ENCODE measurements at places on chromosomes 4 and X. TPM values are rescaled to one million over a fixed set of nuclear protein-coding genes. Genes with fewer than 3 reads are reported as not detected.

Gene ZNF185
- total RNA-seq, result 14.0 TPM

Gene RBPJ
- 105 TPM for total RNA-seq

Gene CEP135
- total RNA-seq, result 40.4 TPM

Gene PNMA6F
- not detected for total RNA-seq

Gene F11
- total RNA-seq, result not detected

Gene POU3F4
- not detected for total RNA-seq

DNA sequence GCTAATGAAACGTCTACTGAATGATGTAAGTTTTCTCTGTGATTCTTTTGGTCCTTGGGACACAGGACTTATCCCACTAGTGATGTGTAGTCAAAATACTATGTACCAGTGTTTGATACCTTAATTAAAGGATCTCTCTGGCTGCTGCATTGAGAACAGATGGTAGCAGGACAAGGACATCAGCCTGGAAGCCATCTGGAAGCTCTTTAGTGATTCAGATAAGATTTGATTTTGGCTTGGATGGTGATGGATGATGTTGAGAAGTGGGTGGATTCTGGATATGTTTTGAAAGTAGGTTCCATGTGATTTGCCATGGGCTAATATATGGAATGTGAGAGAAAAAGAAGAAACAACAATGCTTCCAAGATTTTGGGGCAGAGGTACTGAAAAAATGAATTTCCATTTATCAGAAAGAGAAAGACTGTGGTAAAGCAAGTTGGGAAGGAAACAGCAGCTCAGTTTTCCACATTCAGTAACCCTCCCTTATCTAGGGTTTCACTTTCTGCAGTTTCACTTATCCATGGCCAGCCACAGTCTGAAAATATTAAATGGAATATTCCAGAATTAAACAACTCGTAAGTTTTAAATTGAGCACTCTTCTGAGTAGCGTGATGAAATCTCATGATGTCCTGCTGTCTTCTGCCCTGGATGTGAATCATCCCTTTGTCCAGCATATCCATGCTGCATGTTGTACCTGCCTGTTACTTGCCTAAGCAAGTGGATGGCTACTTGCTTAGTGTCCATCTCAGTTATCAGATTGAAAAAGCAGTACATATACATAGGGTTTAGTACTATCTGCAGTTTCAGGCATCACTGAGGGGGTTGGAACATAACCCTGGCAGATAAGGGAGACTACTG, 15.6 kb downstream of the CD38 start:
- H3K4me3 ChIP-seq, result no peak overlapping the region
- DNase-seq, result no peak
- no peaks in the 10 kb centered on the region for H3K36me3 ChIP-seq
- H3K27ac ChIP-seq, result no peak overlapping the region

- H3K4me1 ChIP-seq, result no peaks in the 10 kb centered on the region
- peak; percentile 71 for DNase-seq
- H3K4me3 ChIP-seq, result no peak overlapping the region
- H3K27me3 ChIP-seq, result no peaks in the 10 kb centered on the region
- H3K27ac ChIP-seq, result no peak overlapping the region
Observed at GRCh38 chr4:151117371-151117962, 18.0 kb downstream of the RPS3A start.

GRCh38 chr4:154078504-154079350, 289.8 kb upstream of the SFRP2 start:
- H3K27ac ChIP-seq, result no peak overlapping the region
- no peaks in the 10 kb centered on the region for H3K36me3 ChIP-seq
- no peaks in the 10 kb centered on the region for H3K4me1 ChIP-seq

DNA sequence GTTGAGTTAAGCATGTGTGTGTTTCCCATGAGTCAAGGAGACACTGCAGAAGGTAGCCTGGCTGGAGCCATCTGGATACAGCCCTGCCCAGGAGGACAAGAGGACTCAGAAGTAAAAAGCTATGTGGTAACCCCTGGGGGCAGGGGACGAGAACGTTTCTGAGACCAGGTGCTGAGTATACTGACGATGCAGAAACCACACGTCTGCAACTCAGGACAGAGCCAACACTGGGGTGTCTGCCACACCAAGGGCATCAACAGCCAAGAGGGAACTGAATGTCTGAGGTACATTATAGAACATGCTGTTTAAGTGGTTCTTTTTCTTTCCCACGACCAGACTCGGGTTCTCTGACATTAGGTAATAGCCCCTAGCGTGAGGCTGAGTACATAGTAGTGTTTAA, 94.1 kb upstream of the GPR34 start:
- no peaks in the 10 kb centered on the region for H3K27me3 ChIP-seq
- no peak overlapping the region for H3K4me3 ChIP-seq
- no peaks in the 10 kb centered on the region for H3K36me3 ChIP-seq
- no peak overlapping the region for H3K27ac ChIP-seq
- peaks cover 4% of the 10 kb centered on the region for H3K4me1 ChIP-seq

- peaks cover 63% of the 10 kb centered on the region for H3K27me3 ChIP-seq
- no peak for DNase-seq
- H3K4me1 ChIP-seq, result peaks cover 8% of the 10 kb centered on the region
Observed at GRCh38 chr4:8581094-8581861, 1.1 kb downstream of the GPR78 start.

DNA sequence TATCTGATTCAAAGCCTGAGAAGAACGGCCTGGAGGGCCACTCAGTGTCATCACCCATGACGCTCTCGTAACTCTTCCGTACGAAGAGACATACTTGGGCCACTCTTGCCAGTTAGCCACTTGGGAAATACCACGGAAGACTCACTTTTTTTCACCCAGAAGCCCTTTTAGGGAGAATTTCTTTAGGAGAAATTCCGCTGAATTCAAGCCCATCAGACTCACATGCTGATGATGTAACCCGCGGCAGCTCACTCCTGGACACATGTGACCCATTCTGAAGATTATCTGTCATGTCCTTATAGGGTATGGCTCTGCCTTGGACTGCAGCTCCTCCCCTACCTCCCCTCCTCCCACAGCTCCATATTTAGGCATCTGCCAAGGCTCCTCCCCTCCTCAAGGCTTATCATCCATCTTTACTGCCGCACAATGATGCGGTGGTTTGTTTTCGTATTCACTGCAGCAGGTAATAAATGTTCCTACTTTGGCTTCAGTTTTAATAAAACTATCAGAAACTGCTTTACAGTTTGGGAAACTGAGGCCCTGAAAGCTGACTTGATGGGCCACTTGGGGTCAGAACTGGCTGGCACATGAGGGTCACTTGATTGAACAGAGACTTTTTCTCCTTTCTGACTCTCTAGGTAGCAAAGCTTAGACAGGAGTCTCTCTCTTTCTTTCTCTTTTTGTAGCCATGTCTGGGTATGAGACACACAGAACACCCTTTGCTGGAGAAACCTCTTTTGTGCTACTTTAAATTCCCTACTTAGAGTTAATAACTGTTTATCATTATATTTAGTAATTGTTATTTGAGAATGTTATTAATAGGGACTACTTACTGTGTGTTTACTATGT, 42.1 kb downstream of the RHOH start:
- no peak overlapping the region for H3K4me3 ChIP-seq
- no peaks in the 10 kb centered on the region for H3K4me1 ChIP-seq
- no peaks in the 10 kb centered on the region for H3K36me3 ChIP-seq
- H3K27ac ChIP-seq, result no peak overlapping the region
- DNase-seq, result no peak
- H3K27me3 ChIP-seq, result no peaks in the 10 kb centered on the region

- no peak overlapping the region for H3K4me3 ChIP-seq
- H3K27me3 ChIP-seq, result no peaks in the 10 kb centered on the region
- no peaks in the 10 kb centered on the region for H3K4me1 ChIP-seq
- no peaks in the 10 kb centered on the region for H3K36me3 ChIP-seq
- DNase-seq, result no peak
Observed at GRCh38 chr4:30757357-30757756, 37.2 kb downstream of the PCDH7 start.

GRCh38 chrX:44261286-44261685, 82.2 kb downstream of the EFHC2 start:
- no peak for DNase-seq
- no peaks in the 10 kb centered on the region for H3K4me1 ChIP-seq
- no peaks in the 10 kb centered on the region for H3K27me3 ChIP-seq
- no peak overlapping the region for H3K4me3 ChIP-seq

- peak; percentile 81 for DNase-seq
- no peak overlapping the region for H3K4me3 ChIP-seq
- no peaks in the 10 kb centered on the region for H3K36me3 ChIP-seq
- no peaks in the 10 kb centered on the region for H3K4me1 ChIP-seq
Observed at GRCh38 chr4:21476757-21477156, 471.8 kb downstream of the KCNIP4 start.

- no peak overlapping the region for H3K27ac ChIP-seq
- no peak overlapping the region for H3K4me3 ChIP-seq
Observed at GRCh38 chrX:19799319-19800182, 87.8 kb downstream of the SH3KBP1 start.

DNA sequence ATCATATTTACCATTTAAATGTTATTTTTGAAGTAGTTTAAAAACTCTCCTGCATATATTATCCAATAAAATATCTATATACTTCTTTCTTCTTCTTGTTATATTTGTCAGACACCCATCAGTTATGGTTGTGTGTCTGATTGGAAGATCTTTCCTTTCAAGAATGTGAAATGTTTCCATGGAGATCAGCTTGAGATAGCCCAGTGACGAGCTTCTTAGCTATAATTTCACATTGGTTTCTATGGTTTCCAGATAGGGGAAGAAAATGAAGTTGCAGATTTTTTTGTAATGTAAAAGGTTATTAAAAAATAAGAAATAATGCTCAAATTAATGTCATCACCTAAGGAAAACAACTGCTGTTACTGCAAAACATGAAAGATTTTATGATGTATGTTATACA, 189.0 kb downstream of the COX7B2 start:
- no peaks in the 10 kb centered on the region for H3K27me3 ChIP-seq
- H3K4me1 ChIP-seq, result no peaks in the 10 kb centered on the region
- no peak for DNase-seq
- H3K4me3 ChIP-seq, result no peak overlapping the region
- H3K27ac ChIP-seq, result no peak overlapping the region
- H3K36me3 ChIP-seq, result no peaks in the 10 kb centered on the region

- H3K27ac ChIP-seq, result no peak overlapping the region
- no peaks in the 10 kb centered on the region for H3K27me3 ChIP-seq
- no peak for DNase-seq
- H3K36me3 ChIP-seq, result no peaks in the 10 kb centered on the region
- H3K4me3 ChIP-seq, result no peak overlapping the region
Observed at GRCh38 chrX:18026166-18026565, 165.1 kb upstream of the RAI2 start.

DNA sequence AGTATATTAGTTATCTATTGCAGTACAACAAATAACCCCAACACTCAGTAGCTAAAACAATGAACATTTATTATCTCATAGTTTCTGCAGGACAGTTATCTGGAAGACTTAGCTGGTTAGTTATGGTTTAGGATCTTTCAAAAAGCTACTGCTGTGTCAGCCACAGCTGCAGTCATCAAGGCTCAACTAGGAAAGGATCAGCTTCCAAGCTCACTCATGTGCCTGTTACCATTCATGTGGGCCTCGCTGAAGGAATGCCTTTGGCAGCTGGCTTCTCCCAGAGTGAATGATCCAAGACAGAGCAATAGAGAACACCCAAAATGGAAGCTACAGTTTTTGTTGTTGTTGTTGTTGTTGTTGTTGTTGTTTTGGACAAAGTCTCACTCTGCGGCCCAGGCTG, 13.5 kb upstream of the PRSS48 start:
- H3K4me1 ChIP-seq, result no peaks in the 10 kb centered on the region
- no peaks in the 10 kb centered on the region for H3K36me3 ChIP-seq
- peak; percentile 21 for DNase-seq
- H3K27me3 ChIP-seq, result no peaks in the 10 kb centered on the region
- H3K4me3 ChIP-seq, result no peak overlapping the region

DNA sequence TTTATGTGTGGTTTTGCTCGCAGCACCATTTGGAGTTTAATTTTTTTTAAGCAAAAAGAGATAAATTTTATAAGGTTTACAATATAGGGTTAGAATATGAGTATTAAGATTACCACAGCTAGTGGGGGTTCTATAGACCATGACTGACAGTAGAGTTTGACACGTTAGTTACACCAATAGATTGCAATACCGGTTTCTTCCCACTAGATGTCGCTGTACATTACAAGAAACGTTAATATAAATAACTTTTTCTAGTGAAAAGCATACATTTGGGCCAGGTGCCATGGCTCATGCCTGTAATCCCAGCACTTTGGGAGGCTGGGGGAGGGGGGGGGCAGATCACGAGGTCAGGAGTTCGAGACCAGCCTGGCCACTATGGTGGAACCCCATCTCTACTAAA, 433.6 kb downstream of the MAGEB5 start:
- no peak overlapping the region for H3K4me3 ChIP-seq
- H3K36me3 ChIP-seq, result no peaks in the 10 kb centered on the region
- no peaks in the 10 kb centered on the region for H3K4me1 ChIP-seq
- no peak overlapping the region for H3K27ac ChIP-seq
- H3K27me3 ChIP-seq, result no peaks in the 10 kb centered on the region
- DNase-seq, result peak; percentile 29

GRCh38 chrX:152942077-152942442, 44.2 kb downstream of the ZNF185 start:
- H3K4me3 ChIP-seq, result peak overlapping the region; percentile 54
- H3K27ac ChIP-seq, result no peak overlapping the region
- no peaks in the 10 kb centered on the region for H3K36me3 ChIP-seq
- H3K27me3 ChIP-seq, result no peaks in the 10 kb centered on the region
- no peaks in the 10 kb centered on the region for H3K4me1 ChIP-seq

- DNase-seq, result no peak
- no peaks in the 10 kb centered on the region for H3K36me3 ChIP-seq
- no peak overlapping the region for H3K27ac ChIP-seq
- no peaks in the 10 kb centered on the region for H3K27me3 ChIP-seq
- H3K4me3 ChIP-seq, result no peak overlapping the region
- H3K4me1 ChIP-seq, result no peaks in the 10 kb centered on the region
Observed at GRCh38 chrX:30643313-30643821, 9.9 kb upstream of the GK start.

DNA sequence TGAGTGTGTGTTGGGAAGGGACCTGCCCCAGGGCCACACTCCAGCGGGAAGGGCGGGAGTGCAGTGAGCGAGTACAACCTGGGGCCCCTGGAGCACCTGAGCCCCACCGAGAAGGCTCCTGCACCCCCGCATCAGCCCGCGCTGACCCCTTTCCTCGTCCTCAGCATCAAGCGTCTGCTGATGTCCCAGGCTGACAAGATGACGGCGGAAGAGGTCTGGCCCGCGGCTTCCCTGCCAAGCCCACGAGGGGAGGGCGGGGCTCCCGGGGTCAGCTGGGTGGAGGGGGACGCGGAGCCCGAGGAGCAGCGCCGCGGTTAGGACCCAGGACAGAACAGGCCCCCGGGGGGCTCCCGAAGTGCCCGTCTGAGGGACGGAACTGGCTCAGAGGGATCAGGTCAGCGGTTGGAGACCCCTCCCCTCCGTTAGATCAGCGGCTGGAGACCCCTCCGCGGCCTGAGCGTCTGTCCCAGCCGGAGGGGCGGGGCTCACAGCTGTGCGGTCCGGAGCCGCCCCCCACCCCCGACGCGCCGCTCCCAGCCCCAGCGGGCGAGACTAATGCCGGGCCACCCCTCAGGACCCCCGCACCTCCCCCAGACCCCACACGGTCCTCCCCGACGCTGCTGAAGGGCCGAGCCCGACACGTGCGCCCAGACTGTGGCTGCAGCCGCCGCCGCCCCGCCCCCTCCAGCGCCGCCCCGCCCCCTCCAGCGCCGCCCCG, 6.7 kb downstream of the MYL5 start:
- H3K27ac ChIP-seq, result no peak overlapping the region
- peaks cover 10% of the 10 kb centered on the region for H3K27me3 ChIP-seq
- peaks cover 8% of the 10 kb centered on the region for H3K4me1 ChIP-seq
- no peaks in the 10 kb centered on the region for H3K36me3 ChIP-seq
- H3K4me3 ChIP-seq, result peak overlapping the region; percentile 61
- DNase-seq, result peak; percentile 80
